CD4-positive, alpha-beta T cell treated with Interleukin-4 for 1 hour (primary cell): ENCODE measurements at places on chromosomes 16 and 17.

- DNase-seq = no peak
Measured at GRCh38 chr17:65690626-65691310, 129.3 kb upstream of the AXIN2 start.

- DNase-seq = no peak
Measured at GRCh38 chr17:51407576-51407975, 147.2 kb downstream of the UTP18 start.

- DNase-seq = no peak
Measured at GRCh38 chr16:46807336-46807735, 23.6 kb downstream of the C16orf87 start.

- DNase-seq = no peak
Measured at GRCh38 chr17:72053036-72053435, 67.8 kb upstream of the SOX9 start.

- DNase-seq = no peak
Measured at GRCh38 chr16:11180489-11180888, 75.5 kb downstream of the SOCS1 start.

DNA sequence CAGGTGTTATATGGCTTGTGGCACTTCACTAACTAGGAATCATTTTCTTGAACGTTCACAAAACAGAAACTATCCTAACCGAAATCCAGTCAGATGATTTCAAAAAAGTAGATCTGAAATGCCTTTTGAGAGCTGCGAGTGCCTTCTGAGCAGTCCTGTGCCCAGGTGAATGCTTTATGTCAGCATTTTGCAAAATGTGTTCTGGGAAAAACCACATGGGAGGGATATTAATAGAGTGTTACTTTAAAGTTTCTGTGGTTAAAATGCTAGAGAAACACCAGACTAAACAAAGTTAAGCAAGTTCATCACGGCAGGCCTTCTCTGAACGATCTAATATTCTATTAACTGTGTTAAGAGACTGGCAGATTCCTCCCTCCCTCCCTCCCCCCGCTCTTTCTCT is 15.8 kb upstream of the RGS9 start:
- no peak for DNase-seq

- peak; percentile 33 for DNase-seq
Measured at GRCh38 chr16:89491238-89491869, 993 bp upstream of the ANKRD11 start.

- DNase-seq = no peak
Measured at GRCh38 chr16:83682868-83683235, 124.9 kb upstream of the HSBP1 start.
